ENCODE measurements at places on chromosomes 7 and 10.

- DNase-seq: no peak
Measured at GRCh38 chr7:151099486-151100211, 13.4 kb downstream of the AGAP3 start.

DNA sequence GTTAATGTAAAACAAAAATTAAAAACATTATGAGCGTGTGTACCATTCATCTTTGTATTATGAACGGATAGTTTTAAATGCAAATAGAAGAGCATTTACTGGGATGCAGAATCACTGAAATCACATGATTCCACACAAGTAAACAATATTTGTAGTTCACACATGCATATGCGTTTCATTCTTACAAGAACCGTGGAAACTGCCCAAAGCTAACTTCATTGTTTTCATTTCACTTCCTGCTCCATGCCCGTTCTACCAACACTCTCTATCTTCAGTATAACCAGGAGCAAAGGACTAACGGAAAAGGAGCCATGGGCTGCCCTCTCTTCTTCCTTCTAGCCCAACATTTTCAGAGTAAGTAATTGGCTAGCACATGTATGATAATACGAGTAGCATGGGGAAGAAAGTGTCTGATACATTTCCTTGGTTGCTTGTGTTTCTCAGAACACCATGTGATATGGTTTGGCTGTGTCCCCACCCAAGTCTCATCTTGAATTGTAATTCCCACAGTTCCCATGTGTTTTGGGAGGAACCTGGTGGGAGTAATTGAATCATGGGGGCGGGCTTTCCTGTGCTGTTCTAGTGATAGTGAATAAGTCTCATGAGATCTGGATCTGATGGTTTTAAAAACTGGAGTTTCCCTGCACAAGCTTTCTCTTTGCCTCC lies 38.8 kb downstream of the ZNF783 start:
- no peak for DNase-seq

DNA sequence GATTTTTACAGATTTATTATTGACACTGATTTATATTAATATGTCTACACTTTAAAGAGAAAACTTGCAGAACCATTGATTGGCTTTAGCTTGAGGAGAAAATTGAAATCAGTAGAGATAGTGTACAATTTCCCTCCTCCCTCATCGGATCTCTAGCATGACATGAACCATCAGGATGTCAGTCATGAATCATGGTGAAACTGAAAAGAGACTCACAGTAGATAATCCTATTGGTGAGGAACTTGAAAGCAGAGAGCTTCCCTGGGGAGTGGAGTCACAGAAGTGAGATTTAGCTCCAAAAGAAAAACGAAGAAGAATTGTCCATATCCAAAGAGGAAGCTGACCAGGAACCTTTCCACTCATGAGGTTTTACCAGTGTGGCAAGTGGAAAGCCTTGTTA lies 346.8 kb downstream of the ABCA13 start:
- no peak for DNase-seq

GRCh38 chr10:92965314-92965713 lies 95.3 kb upstream of the CYP26C1 start:
- DNase-seq: peak; percentile 19

DNA sequence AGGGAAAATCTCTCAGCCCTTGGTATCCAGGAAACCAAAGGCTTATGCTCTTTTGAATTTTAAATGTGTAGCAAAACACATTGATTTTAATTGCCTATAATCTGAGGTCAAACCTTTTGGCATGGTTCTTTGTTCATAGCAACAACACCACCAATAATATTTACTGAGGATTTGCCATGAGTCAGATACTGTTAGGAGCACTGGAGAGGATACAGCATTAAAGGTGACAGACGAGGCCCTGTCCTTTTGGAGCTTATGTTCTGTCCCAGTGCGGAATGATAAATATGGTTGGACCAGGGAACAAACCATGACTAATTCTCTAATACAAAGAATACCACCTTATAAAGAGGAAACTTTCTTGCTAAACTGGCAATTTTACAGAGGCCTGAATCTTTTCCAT lies 176.6 kb downstream of the CTNNA3 start:
- no peak for DNase-seq

GRCh38 chr7:4144811-4145510 lies 537.1 kb upstream of the FOXK1 start:
- DNase-seq: no peak

DNA sequence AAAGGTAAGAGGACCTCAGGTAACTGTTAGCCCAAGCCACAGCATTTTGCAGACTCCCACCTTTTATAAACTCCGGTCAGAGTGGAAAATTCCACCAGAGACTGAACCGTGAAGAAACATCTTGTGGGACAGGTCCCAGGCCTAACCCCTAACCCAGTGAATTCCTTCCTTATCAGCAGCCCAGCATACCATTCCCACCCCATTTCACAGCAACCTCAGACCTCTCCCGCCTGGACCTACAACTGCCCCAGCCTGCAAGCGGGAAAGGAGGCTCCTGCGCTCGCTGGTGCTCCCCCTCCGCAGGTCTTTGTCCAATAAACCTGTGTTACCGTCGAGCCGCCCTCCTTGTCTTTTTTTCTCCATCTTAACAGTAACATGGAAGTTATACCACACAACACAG lies 736.6 kb downstream of the MAGI2 start:
- no peak for DNase-seq

- no peak for DNase-seq
Measured at GRCh38 chr7:2932402-2933251, 88.5 kb upstream of the GNA12 start.

DNA sequence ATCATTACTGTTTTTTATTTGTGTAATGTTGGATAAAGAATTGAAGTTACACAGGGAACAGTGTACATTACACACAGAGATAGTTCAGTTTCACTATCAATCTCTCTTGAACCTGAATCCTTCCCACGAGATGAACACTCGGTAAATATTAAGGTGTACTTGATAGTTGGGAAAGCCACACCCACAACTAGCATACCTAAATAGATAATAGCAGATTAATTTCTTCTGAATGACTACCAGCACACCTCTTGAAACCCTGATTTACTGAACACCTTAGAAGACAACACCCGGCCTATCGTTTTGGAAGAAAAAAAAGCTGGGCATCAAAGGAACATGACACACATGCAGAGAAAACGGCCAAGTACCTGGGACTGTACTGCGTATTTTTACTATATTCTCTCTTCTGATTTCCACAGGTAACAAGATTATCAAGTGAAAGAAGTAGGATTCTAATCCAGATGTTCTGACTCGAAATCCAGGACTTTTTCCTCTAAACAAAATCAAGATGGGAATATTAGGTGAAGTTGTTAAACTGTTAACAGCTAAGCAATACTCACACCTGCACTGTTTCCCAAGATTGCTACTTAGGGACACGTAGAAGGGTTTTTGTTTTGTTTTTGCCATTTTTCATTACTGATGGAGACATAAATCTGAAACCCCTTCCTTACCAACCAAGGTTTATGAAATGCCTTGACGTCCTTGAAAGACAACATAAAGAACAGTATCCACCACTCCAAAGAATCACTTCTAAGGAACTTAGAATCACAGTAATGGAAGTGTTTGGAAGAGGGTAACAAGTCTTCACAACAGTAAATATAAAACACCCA lies 1.0 kb downstream of the CCDC186 start:
- no peak for DNase-seq

DNA sequence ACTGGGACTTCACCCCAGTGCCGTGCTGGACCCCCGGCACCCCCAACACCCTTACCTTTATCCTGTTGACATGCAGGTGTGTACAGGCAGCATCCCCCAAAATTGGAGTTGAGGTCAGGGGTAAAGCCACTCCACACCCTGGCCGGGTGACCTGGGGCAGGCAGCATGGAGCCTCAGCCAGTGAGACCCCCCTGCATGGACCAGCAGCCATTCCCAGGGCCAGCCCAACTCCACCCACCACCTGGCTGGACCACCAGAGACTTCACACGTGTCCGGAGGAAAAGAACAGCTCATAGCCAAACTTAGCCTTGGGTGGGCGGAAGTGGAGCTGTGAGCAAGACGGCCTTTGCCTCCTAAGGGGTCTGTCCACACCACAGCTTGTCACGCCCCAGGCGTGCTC lies 413.0 kb upstream of the FOXK1 start:
- DNase-seq: no peak

GRCh38 chr7:100212631-100213286 lies 7.0 kb upstream of the PVRIG start:
- no peak for DNase-seq

DNA sequence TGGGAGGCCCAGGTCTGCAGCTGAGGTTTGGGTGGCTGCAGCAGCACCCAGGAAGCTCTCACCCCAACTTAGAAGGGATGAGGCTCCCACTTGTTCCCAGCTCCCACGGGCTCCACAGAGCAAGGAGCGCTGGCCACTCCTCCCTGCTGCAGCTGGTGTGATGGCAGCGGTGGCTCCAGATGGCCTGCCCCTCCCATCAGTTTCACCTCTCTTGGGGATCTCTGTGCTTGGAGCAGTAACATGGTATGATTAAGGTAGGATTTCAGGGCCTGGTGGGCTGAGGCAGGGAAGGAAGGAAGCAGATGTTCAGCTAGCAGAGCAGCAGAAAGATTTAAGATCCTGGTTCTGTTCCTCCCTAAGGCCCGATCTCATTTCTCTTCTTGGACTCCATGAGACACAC lies 66.8 kb upstream of the KIF5B start:
- DNase-seq: no peak

DNA sequence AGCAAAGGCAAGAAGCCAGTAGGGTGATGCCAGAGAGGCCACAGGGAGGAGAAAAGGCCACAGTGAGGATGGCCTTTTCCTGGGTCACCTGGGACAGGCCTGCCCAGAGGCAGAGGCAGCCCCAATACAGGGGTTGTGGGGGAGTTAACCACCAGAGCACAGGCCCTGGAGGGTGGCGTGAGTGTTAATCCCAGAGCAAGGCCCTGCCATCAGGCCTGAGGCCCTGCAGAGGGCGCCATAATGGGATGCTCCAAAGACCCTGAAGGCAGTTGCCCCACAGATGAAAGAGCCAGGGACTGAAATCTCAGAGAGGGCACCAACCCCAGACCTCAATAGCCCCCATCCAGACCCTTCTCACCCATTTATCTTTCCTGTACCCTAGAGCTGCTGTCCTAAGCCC lies 23.9 kb downstream of the SLC13A4 start:
- no peak for DNase-seq

DNA sequence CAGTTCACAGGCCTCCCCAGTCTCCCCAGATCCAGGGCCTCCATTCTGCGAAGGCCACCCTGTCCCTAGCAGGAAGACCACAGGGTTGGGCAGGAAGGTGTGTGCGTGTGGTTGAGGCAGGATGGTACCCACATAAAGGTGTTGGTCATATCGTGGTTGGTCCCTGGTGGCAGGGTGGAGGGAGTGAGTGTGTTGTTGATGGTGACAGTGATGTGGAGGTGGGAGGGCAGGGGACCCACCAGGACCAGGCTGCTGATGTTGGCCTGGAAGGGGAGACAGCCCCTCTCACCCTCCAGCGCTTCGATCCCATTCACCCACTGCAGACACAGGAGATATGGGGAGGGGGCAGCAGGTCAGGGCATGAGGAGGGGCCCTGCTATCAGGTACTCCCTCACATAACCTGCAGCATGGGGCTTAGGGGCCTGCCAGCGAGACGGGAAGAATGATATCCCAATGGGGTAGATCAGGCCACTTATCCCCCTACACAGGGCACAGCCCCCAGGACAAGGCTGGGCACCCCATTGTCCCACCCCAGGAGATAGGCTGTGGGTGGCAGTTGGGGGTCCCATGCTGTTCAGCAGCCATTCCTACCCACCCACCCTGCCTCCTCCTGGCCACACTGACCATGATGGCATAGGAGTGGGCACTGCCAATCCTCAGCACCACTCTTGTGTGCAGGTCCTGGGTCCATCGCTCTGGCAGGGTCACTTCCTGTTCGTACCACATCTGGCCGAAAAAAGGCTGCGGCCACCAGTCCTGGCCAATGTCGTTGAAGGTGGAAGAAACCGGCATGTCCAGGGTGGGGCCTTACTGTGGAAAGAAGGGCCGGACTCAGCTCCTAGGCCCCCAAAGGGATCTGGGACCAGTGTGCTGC lies 69.0 kb upstream of the ZNF479 start:
- DNase-seq: no peak

GRCh38 chr7:23696916-23697441 lies 13.0 kb upstream of the STK31 start:
- DNase-seq: no peak

GRCh38 chr7:17620566-17620965 lies 319.7 kb downstream of the SNX13 start:
- no peak for DNase-seq

DNA sequence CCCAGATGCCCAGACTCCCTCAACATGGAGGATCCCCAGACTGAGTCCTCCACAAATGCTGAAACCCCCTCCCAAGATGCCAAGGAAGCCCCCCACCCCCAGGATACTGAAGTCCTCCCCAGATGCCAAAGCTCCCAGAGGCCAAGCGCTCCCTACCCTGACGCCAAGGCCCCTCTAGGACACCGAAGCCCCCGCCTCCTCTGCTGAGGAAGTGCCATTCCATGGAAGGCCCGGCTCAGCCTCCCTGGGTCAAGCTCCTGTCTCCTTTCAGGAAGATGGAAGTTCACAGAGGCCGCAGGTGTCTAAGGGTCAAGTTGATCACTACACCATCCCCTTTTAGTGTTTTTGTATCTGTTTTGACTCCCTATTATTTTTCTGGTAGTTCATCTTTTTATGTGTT lies 606.8 kb downstream of the DNAJB6 start:
- no peak for DNase-seq

DNA sequence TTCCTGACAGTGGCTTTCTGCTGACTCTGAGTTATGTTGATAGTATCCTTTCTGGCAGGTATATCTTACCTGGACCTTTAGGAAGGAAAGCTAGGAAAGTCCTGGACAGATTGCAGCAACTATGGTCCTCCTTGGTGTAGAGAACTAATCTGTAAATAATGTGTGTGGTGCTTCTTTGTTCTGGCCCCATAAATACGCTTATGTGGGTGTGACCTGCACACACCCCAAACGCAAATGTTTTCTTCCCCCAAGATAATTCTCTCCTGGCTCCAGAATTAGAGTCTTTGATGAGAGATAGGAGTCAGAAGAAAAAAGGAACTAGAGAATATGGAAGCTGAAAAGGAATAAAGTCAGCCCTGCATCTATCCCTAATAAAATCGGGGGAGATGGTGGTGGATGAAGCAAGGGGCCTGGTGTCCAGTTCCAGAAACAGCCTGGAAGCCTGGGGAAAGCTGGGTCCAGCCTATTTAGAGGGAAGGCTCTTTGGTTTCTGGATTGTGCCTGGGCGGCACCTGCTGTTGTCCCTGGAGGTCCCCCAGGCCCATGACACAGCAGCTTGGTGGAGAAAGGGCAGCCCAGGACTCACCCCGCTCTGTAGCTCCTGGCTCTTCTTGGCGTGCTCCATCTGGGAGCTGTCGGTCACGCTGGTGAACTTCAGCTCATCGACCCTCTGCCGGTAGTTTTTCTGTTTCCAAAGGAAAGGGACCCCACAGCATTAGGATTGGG lies 38.2 kb downstream of the NRAP start:
- no peak for DNase-seq
